ENCODE measurements at places on chromosomes 6 and 20.

GRCh38 chr6:136761227-136761922 is 30.9 kb downstream of the MAP3K5 start:
- no peak for DNase-seq

DNA sequence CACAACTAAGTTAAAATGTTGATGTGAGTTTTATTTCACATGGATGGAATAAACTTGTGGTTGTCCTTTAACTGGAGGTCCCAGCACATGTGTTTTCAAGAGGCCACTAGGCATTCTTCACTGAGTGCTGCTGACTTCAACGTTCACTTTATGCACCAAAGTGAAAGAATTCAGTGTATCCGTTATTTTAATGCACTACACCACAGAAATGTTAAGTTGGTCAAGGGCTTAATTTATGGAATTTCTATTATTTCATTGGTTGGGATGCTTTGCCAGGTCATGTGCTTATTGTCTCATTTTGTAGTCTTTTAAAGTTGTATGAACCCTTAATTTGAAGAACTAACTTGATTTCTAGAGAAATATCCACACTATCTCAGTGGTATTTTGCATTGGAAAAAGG is 106.4 kb downstream of the PPP1R14C start:
- no peak for DNase-seq

- no peak for DNase-seq
Observed at GRCh38 chr20:61684583-61685235, 381.0 kb downstream of the TAF4 start.

- DNase-seq: no peak
Observed at GRCh38 chr6:4928426-4928825, 75.4 kb downstream of the RPP40 start.

- no peak for DNase-seq
Observed at GRCh38 chr6:26445934-26446667, 5.8 kb downstream of the BTN3A3 start.

Measured in activated CD4-positive, alpha-beta T cell treated with anti-CD3 and anti-CD28 coated beads, Interleukin-2, amount 50 U/mL, for 4 hours (primary cell).